ENCODE measurements at places on chromosomes 2 and 18.
A peak's percentile ranks its signal among the peaks of the same experiment; 100 is the strongest.

- no peak for DNase-seq
These were observed 78.1 kb downstream of the TWIST2 start for GRCh38 chr2:238925816-238926521.

- no peak for DNase-seq
These were observed 3.4 kb downstream of the GEN1 start for GRCh38 chr2:17757321-17757720.

DNA sequence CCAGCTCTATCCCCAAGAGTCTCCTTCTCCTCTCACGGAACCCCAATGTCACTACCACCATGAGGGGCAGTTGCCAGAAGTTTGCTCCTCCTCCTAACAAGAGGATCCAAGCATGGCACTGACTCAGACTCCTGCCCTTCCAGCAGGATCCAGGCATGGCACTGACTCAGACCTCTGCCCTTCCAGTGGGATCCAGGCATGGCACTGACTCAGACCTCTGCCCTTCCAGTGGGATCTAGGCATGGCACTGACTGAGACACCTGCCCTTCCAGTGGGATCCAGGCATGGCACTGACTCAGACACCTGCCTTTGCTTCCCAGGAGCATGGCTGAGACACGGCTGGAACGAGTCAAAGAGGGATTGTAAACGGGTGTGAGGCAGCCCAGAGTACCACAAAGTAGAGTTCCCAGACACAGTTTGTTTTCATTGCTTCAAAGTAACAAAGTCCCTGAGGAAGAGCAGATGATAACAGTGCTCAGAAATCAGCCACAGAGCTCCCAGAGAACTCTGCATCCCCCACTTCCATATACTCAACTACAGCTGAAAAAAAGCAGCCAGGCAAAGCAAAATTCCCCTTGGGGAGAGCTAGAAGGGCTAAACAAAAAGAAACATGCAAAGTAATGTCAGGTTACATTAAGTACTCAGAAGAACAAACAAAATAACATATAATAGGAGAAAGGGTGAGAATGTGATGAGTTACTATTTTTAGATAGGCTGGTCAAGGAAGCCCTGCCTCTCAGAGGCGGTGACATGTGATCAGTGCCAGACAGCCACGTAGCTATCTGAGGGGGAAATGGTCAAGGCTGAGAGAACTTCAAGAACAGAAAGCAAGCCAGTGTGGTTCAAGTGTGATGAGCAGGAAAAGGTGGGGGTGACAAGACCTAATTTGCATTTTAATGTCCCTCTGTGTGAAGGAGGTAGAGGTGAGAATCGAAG lies 3.0 kb downstream of the BUB1 start:
- no peak for DNase-seq

DNA sequence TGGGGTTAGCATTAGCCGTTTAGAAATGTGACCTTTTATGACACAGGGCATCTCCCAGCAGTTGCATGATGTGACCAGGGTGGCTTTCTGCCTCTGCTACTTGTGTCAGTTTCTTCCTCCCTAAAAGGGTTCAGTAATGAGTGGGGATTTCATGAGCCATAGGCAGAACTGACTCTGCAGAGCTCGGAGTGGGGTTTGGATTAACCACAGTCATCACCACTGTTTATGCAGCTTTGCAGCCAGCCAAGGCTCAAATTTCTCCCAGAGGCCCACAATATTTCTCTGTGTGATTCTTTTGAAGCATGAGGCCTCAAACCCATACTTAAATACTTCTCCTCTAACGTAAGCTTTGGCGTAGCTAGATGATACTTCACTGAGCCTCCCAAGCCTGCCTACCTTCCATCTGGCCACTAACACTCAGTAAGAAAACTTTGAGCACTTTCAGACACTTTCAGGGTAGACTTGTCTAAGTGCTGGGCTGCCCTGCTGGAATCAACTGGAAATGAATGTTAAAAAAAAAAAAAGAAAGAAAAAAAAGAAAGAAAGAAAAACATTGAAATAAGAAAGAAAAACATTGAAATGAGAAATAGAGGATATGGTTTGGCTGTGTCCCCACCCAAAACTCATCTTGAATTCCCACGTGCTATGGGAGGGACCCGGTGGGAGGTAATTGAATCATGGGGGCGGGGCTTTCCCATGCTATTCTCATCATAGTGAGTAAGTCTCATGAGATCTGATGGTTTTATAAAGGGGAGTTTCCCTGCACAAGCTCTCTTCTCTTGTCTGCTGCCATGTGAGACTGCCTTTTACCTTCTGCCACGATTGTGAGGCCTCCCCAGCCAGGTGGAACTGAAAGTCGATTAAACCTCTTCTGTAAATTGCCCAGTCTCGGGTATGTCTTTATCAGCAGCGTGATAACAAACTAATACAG lies 11.5 kb upstream of the LAPTM4A start:
- DNase-seq = no peak

DNA sequence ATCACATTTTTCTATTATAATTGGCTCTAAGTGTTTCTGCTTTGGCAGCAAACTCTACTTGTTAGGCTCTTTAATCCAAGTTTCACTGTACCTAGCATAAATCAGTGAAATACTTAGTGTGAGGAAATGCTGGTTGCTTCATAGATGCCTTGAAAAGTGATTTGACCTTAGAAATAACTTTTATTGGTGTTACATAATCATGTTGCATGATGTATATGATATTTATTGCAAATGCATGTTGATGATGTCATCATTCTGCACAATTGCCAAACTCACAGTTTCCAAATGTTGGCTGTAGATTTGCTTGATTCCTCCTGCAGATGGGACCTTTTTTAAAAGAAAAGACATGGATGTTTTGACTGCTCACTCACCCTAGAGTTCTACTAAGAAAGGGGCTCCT lies 137.6 kb upstream of the BCL2L11 start:
- DNase-seq = no peak

- peak; percentile 0 for DNase-seq
These were observed 175.4 kb downstream of the MAIP1 start for GRCh38 chr2:200130762-200131166.

DNA sequence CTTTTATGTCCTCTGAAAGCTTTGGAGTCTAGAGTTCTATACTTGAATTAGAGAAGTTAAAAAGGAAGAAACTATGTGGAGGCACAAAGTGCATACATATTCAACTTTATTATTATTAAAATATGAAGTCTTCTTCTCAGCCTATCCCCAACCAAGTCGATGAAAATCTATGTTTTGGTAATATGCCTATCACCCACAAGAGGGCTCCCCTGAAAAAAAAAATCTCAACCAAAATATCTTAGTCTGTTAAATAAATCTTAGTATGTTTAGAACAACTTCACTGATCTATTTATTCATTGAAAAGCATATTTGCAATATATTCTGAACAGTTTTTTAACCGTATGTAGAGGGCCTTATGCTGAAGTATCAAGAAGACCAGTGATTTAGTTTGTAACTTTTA lies 804.5 kb downstream of the TDRD15 start:
- no peak for DNase-seq

GRCh38 chr2:30223413-30223874 lies 7.9 kb upstream of the LBH start:
- no peak for DNase-seq

GRCh38 chr2:241864168-241864849 lies 5.2 kb upstream of the RTP5 start:
- no peak for DNase-seq

- no peak for DNase-seq
These were observed 37.0 kb upstream of the PKDCC start for GRCh38 chr2:42010743-42011298.

DNA sequence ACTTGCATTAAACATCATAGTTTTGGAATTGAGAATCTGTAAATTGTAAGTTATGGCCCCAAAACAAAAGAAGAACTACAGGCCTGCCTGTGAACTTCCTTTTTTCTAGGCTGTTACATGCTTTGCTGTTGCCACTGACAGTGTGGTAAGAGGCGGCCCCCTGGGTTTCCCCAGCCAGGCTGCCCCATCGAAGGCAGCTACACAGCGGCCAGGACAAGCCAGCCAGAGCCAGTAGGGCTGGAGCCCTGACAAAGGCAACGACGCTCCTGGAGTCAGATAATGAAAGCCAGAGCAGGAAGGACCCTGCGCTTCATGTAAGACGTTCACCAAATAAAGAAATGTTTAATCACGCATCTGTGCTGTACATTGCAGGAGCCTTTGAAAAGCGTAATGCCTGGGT lies 55.0 kb downstream of the ANKRD44 start:
- DNase-seq = peak; percentile 23

DNA sequence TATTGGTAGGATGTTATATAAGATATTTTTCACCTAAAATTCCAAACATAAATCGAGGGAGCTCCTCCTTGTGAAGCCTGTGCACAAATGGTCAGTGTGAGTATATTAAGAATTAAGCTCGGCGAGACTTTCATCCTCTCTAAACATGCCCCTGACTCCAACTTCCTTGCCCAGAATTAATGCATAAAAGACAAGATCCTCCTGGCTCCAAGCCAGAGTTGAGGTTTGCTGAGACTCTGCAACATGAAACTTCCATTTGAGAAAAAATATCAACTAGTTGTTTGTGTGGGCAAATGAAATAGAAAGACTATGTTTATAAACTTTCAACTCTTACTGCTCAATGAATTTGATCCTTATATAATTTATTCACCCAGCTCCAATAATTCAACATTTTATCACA lies 68.1 kb downstream of the CCDC178 start:
- DNase-seq = no peak

DNA sequence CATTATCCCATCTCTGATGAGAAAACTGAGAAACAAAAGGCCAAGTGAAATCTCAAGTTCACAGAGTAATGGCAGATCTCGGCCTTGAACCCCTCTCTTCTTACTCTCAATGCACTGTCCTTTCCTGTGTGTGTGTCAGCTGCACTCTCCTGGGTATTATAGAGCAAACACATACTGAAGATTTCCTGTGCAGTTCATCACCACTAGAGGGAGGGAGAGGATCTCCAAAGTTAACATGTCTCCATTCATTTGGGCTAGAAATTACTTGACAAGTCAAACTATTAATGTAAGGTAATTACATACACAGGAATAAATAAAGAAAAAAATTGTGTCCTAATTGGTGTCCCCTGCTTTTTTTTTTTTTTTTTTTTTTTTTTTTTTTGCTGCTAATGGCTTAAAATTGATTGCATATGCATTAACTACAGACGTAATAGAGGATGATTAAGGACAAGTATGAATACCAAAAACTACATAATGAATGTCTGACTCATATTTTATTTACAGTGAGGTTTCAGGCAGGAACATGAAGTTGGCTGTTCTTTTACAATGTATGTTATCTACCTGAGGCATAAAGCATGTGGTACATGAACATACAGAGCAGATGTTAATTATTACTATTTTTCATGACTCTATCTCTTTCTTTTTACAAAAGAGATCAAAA lies 269.2 kb downstream of the NYAP2 start:
- DNase-seq = peak; percentile 15

DNA sequence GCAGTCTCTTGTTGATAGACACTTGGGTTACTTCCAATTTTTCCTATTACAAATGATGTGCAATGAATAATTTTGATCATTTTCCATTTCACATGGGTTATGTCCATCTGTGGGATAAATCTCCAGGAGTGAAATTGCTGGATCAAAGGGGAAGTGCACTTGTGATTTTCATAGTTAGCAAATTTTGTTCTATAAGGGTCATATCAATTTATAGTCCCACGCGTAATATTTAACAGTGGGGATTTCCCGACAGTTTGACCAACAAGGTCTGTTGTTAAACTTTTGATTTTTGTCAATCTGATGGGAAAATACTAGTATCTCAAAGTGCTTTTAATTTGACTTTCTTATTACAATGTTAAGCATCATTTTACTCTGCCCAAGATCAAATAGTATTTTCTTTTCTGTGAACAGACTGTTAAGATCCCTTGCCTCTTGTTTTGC lies 8.3 kb downstream of the IL1B start:
- DNase-seq = no peak

- DNase-seq = no peak
These were observed 623.2 kb upstream of the ID2 start for GRCh38 chr2:8058652-8059051.

GRCh38 chr18:12946549-12947284 lies 1.1 kb upstream of the SEH1L start:
- peak; percentile 80 for DNase-seq

DNA sequence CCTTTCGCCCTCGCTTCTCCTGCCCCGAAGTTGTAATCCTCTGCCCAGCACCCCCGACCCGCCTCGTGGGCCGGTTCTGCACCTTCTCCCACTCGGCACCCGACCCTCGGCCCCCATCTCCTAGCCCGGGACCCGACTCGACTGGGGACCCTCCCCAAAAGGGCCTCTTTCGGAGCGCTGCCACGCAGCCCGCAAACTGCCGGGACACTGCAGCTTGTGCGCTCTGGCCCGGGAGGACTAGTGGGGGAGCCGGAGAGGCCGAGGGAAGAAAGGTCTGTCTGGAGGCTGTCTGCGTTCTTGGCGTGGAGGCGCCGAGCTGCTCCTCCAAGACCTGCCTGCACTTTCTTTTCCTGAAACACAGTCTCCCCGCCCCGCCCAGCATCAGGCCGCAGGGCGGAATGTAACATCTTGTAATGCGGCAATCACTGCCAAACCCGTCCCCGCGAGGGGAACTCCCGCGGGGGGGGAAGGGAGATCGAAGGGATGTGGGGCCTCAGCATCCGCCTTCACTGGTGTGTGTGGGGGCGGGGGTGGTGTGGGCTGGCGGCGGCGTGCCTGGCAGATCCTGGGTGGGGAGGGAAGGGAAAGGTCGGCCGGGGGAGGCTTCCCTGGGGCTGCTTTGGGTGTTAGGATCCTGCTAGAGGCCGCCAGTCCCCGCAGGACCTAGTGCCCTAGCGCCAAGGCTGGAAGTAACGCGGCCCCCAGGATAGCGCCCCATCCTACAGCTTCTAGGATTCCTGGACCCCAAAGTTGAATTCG lies 7.4 kb downstream of the DLX2 start:
- DNase-seq = peak; percentile 79

- no peak for DNase-seq
These were observed 9.1 kb downstream of the ALPP start for GRCh38 chr2:232387451-232388171.

GRCh38 chr2:84741182-84741822 lies 139.6 kb downstream of the TRABD2A start:
- DNase-seq = peak; percentile 9

DNA sequence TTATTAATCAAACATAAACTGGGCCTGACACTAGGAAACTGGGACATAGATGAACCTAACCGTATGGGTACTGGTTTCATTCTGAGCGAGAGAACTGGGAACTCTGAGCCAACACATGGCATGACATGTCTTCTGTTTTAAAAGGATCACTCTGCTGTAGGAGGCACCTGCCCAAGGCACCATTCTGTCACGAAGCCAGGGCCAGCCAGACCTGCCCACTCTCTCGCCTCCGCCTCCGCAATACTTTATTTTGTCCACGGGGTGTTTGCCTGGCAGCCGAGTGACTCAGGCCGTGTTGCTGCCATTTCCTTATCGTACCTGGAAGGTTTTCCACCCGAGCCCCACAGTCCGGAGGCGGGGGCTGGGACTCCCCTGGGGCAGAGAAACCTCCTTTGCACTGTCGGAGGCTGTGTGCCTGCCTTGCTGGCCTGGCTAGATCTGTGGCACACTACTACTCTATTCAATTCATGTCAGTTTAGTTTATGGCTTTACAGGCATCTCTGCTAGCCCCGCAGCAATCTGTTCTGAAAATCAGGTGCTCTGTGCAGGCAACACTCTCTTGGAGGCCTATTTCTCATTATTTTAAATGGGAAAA lies 120.4 kb upstream of the ACKR3 start:
- no peak for DNase-seq
